ENCODE measurements at places on chromosomes 11 and 22. TPM values are rescaled to one million over a fixed set of nuclear protein-coding genes. Genes with fewer than 3 reads are reported as not detected.

Gene MED17
- total RNA-seq = 76.4 TPM

Gene ATM
- total RNA-seq = 66.5 TPM

Gene C1QTNF5
- total RNA-seq = 3.4 TPM

DNA sequence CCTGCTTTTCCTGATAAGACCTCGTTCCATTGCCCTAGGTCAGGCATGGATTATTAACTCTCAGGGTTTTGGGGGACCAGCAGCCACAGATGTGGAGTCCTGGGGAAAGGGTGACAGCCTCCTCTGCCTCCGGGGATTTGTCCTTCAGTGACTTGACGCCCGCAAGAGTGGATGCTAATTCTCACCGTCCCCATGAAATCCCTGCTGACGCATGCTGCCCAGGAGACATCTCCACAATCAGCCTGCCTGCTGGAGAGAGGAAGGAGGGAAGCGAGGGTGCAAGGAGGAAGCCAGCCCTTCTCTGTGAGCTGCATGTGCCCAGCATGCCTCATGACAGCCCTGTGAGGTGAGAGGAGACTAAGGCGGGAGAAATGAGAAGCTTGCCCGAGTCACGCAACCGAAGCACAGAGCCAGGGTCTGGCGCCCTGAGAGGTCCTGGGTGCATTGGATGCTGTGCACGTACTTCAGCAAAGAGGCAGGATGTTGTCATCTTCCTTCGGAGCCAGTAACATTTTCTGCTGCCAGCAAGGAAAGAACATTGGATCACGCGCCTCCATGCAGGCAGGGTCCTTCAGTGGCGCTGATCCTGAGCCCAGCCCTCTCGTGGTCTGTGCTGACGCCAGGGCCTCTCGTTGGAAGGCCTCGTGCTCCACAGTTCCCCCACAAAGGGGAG lies 27.3 kb upstream of the KRTAP5-6 start:
- peaks cover 11% of the 10 kb centered on the region for H3K4me1 ChIP-seq
- no peaks in the 10 kb centered on the region for H3K36me3 ChIP-seq
- peaks cover 57% of the 10 kb centered on the region for H3K27me3 ChIP-seq
- no peak overlapping the region for H3K4me3 ChIP-seq

GRCh38 chr11:134475951-134476350 lies 63.9 kb upstream of the B3GAT1 start:
- no peak overlapping the region for H3K27ac ChIP-seq
- DNase-seq = no peak
- H3K36me3 ChIP-seq = no peaks in the 10 kb centered on the region
- no peaks in the 10 kb centered on the region for H3K4me1 ChIP-seq

GRCh38 chr11:56783448-56784041 lies 35.0 kb upstream of the OR9G4 start:
- peak; percentile 90 for DNase-seq
- no peak overlapping the region for H3K27ac ChIP-seq

GRCh38 chr11:102727890-102728289 lies 3.1 kb upstream of the MMP8 start:
- H3K27me3 ChIP-seq = no peaks in the 10 kb centered on the region
- no peak overlapping the region for H3K27ac ChIP-seq
- no peaks in the 10 kb centered on the region for H3K4me1 ChIP-seq
- no peak overlapping the region for H3K4me3 ChIP-seq

DNA sequence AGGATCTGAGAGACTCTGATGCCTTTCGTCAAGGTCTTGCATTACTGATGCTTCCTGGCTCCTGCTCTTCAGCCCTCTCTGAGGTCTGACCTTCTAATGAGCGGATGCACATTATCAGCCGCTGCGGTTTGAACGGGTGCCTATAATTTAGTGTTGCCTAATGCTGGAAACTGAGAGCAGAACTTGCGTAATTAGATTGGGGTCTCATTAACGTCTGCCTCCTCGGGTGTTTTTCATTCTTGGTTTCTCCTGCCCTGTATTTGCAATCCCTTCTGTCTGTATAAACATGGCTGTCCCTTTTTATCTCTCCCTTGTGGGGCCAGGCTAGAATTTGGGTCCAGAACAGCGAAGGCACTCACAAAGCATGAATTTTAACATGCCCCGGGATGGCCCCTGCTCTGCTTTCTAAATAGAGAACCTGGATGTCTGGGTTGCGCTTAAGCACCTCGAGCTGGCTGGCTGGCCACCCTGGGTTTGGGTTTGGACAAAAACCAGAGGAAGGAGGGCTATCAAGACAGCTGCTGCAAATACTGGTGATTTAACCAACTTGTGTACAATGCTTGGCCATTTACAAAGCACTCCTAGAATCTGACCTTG lies 118.6 kb downstream of the TIMP3 start:
- no peak overlapping the region for H3K27ac ChIP-seq
- H3K36me3 ChIP-seq = no peaks in the 10 kb centered on the region
- H3K27me3 ChIP-seq = no peaks in the 10 kb centered on the region
- DNase-seq = no peak
- peaks cover 6% of the 10 kb centered on the region for H3K4me1 ChIP-seq
- H3K4me3 ChIP-seq = no peak overlapping the region

DNA sequence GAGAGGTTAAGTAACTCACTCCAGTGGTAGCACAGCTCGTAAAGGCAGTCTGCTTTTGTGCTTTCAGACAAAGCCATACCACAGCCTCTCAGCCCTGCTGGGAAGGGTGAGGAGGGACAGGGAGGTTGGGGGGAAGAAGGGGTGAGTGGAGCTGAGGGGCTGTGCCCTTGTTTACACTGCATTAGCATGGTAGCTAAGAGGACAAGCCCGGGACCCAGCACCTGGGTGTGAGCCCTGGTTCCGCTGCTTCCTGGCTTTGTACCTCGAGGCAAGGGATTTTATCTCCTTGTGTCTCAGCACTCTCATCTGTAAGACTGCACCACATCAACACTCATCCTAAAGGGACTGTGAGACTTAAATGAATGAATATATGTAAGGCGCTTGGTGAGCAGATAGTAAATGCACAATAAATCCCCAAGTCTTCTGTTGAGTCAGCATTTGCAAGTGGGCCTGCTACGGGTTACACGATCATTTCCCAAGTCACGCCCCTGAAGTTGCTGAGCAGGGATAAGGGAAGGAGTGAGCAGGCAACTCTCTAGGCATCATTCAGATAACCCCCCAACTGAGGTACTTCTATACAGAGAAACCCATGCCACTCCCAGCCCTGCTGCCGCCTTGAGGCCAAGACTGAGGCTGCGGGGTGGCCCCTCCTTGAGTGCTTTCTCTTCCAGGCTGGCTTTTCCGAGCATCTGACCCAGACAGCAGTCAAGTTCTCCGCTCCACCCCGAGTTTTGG lies 7.5 kb downstream of the RASD2 start:
- DNase-seq = peak; percentile 56
- H3K4me1 ChIP-seq = peaks cover 11% of the 10 kb centered on the region
- no peak overlapping the region for H3K4me3 ChIP-seq
- no peak overlapping the region for H3K27ac ChIP-seq
- peaks cover 17% of the 10 kb centered on the region for H3K27me3 ChIP-seq

DNA sequence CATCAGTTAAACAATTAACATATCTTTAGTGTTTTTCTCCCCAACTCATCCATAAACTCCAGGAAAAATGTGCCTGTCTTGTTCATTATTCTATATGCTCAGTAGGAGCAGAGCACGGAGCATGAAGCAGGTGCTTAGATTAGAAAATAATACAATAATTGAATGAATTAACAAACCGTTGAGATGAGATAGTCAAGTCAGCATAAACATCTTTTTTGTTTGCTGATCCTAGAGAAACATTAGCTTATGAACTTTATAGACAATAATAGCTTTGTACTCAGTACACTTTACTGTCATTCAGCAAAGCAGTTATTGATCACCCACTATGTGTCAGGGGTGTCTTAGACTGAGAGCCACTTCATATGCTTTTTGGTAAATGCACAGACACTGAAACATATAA lies 105.2 kb upstream of the SEZ6L start:
- DNase-seq = no peak
- no peak overlapping the region for H3K27ac ChIP-seq
- no peaks in the 10 kb centered on the region for H3K36me3 ChIP-seq
- no peak overlapping the region for H3K4me3 ChIP-seq
- no peaks in the 10 kb centered on the region for H3K27me3 ChIP-seq

- H3K4me3 ChIP-seq = no peak overlapping the region
- no peaks in the 10 kb centered on the region for H3K27me3 ChIP-seq
- peaks cover 11% of the 10 kb centered on the region for H3K4me1 ChIP-seq
- H3K27ac ChIP-seq = no peak overlapping the region
Measured at GRCh38 chr11:11605181-11605580, 16.6 kb downstream of the GALNT18 start.

DNA sequence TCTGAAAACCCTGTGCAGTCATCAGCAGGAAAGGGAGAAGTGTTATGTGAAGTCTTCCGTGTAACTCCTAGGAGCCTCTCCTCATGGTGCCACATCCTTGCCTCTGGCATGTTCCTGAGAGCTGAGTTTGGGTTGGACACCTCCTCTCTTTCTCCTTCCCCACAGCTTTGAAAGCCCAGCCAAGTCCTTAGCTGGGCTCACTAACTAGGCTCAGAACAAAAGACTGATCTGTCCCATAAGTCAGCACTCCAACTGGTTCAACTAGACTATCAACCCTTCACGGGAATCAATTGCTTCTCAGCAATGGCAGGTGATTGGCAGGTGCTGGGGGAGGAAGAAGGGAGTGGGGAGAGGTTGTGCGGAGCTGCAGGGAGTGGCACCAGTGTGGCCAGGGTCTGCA lies 509.9 kb upstream of the B3GAT1 start:
- no peak overlapping the region for H3K27ac ChIP-seq
- H3K36me3 ChIP-seq = no peaks in the 10 kb centered on the region
- no peaks in the 10 kb centered on the region for H3K4me1 ChIP-seq
- H3K4me3 ChIP-seq = no peak overlapping the region

Data from neural progenitor cell (in vitro differentiated cells).